Stimulated activated CD8-positive, alpha-beta memory T cell treated with anti-CD3 and anti-CD28 coated beads, Interleukin-15, amount 100 ng/mL, for 4 hours (primary cell): ENCODE measurements at places on chromosomes 4 and X.

DNA sequence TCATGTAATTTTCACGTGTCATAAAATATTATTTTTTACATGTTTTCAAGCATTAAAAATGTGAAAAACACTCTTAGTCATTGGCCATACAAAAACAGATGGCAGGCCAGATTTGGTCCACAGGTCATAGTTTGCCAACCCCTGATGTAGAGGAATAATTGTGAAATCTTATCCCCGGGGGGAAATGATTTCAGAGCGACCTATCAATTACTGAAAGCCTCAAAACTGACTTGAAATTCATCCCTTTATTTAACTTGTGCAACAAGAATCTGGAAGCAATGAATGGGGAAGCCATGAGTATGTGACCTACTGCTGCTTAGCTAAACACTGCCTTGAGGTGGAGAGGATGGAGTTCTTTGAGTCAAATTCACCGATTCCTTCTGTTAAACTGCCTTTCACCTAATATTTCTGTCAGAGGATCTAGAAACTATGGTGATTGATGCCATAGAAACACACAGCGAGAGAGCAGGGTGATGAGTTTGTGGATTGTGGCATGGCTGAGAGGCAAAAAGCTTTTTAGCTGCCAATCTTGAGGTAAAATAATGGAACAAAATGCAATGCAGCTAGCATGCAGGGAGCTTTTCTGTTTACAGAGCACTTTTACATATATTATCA, 30.3 kb upstream of the BRS3 start:
- DNase-seq, result no peak

DNA sequence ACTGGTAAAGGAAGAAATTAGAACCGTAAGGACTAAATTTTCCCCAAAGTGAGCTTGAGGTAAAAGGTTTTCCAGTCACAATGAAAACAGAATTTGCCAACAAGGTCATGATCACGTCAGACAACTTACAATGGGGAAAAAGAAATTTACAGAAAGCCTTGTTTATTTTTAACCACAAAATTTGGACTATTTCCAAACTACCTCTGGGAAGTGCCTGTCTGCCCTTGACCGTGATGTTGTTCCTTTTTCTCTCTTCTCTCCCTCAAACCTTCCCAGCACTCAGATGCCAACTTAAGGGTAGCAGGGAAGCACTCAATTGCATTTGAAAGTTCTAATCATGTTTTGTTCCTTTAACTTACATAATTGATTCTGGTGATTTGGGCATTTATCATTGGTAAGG, 32.5 kb downstream of the MEPE start:
- no peak for DNase-seq

GRCh38 chr4:4415806-4416805, 29.2 kb downstream of the NSG1 start:
- DNase-seq, result no peak

DNA sequence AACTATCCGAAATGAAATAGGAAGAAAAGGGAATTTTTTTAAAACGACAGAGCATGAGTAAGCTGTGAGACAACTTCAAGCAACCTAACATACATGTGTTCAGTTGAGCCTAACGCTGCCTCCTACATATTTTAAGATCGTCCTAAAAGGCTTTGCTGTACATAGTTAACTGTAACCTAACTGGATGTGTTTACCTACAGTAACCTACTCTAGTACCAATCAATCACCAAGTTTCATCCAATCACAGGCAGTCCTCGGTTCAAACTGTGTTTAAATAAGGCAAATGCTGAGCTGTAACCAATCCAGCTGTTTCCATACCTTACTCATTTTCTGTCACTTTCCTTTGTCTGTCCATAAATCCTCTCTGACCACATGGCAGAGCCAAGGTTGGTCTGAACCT, 17.1 kb downstream of the RCHY1 start:
- no peak for DNase-seq

DNA sequence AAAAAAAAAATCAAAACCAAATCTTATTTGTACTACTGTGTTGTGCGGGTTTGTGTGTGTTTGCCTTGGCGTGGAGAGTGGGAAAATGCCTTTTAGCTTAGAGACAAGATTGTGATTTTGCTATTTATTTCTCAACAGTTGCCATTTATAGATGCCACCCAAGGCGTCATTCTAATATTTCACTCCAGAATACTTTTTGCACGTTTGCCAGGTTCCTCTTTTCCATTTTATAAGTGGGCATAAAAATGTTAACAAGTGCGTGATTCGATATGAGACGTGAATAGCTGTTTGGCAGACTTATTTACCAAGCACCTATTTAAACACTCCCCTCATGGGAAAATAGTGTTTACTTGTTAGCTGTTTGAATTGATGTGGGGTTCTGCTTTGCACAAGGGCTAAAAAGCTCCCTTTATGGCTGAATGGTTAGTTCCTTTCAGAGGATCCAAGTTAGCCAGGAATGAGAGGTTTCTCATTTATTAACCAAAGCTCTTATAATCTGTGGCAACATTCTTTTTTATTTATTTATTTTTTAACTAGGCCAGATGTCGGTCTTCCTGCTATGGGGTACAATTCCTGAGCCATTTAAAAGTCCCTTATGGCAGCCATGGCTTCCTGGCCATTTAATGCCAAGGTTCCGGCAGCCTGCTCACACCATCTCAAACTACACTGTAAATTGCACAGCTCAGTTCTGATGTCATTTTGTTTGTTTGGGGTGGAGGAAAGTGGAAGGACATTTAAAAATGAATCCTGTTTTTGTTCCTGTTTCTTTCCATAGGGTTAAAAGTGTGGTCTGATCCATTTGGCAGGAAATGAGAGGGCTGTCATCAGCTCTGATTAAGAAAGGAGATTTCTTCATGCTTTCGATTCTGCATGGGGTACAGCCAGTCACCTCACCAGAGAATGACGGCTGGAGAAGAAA, 14.6 kb downstream of the SMIM20 start:
- DNase-seq, result no peak

- DNase-seq, result no peak
Observed at GRCh38 chr4:145099653-145100052, 1.5 kb downstream of the ABCE1 start.

DNA sequence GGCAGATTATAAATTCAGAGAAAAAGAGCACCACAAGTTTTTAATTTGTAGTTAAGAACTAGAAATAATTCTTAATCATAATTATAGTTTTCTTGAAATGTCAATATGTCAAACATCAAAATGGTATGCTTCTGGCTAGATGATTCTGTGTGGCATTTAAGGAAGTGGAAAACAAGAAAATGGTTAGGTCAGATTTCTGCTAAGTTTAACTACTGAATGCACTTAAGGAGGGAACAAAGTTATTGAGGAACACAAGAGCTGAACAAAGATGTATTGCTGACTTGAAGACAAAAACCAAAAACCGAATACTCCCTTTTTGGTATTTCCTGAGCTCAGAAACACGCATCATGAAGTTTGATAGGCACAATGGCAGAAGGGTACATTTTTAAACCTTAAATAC, 58.7 kb upstream of the GPR34 start:
- DNase-seq, result no peak

- DNase-seq, result no peak
Observed at GRCh38 chrX:2701600-2701999, 10.5 kb downstream of the CD99 start.

- DNase-seq, result no peak
Observed at GRCh38 chr4:113979148-113979904, at the start of gene ARSJ. ARSJ (minus strand) TSS chr4:113979647; CDS start chr4:113978834, 813 bp downstream.

DNA sequence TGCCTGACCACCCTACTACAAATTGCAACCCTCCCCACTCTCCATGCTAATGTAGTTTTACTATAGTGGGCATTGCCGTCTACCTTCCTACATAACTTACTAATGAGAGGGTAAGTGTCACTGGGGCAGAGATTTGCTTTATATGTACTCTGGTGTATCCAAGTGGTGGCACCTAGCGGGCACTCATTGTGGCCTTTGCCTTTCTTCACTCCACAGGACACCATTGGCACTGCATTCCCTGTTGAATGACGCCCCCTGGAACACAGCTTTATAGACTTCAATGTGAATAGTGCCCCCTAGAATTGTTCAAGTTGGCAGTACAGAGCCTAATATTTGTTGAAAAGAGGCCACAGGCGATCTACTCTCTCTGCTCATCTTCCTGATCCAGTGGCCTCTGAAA, 215.8 kb downstream of the MID1IP1 start:
- no peak for DNase-seq

- no peak for DNase-seq
Observed at GRCh38 chrX:87895421-87895820, 377.8 kb downstream of the KLHL4 start.

DNA sequence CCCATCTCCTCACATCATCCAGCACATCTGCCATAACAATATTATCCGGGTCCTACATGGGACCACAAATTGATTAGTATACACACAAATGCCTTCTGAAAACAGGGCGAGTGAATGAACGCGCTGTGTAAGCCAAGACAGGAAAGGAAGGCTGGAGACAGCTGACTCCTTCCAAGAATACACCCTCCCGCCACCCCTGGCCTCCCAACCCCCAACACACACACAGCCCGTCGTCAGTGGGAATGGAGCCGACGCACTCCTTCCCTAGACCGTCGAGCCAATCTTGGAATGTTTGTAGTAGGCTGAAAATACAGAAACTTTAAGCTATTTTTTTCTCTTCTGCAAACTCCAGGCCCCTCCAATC, 319 bp upstream of the MAGEH1 start:
- DNase-seq, result no peak

- DNase-seq, result no peak
Observed at GRCh38 chr4:77044461-77045150, 31.2 kb downstream of the CCNI start.

DNA sequence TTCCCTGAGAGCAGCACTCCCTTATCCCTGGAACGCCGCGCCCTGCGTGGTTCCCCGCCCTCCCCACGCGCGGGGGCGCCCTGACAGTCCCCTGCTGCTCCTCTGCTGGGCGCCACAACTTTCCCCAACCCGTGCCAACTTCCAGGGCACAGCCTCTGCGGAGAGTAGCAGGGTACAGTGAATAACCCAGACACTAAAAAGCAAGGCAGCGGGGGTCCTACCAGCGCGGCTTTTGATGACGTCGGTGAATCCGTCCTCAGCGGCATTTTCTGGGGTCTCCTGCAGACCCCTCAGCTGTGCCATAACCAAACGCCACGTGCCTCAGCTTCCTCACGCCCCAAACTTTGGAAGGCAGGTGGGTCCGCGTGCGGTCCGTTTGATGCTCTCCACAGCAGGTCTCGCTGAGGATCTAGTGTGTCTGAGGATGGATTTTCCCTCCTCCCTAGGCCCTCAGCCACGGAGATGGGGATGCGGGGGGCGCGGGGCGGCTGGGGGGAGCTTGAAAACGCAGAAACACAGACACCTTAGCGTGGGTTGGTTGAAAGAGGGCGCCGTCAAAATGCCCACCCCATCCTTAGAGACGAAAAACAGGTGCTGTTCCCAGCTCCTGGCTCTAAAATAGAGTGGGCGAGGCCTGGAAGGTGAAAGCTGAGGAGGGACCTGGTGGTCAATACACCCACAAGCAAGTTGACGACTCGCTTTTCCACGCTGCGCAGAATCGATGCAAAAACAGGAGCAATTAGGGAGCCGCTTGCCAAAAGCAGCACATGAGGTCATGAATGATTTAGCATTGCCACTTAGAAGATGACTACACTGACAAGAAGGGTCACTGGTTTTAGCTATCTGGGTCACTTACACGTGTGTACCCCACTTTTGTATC, 405.6 kb downstream of the FAM47A start:
- DNase-seq, result no peak

GRCh38 chr4:181507180-181507835, 735.9 kb upstream of the TENM3 start:
- no peak for DNase-seq

GRCh38 chrX:16910376-16910775, 36.1 kb upstream of the REPS2 start:
- no peak for DNase-seq

GRCh38 chr4:185683222-185683621, 128.8 kb downstream of the SORBS2 start:
- DNase-seq, result no peak

GRCh38 chrX:119518371-119518770, 46.8 kb downstream of the STEEP1 start:
- no peak for DNase-seq

DNA sequence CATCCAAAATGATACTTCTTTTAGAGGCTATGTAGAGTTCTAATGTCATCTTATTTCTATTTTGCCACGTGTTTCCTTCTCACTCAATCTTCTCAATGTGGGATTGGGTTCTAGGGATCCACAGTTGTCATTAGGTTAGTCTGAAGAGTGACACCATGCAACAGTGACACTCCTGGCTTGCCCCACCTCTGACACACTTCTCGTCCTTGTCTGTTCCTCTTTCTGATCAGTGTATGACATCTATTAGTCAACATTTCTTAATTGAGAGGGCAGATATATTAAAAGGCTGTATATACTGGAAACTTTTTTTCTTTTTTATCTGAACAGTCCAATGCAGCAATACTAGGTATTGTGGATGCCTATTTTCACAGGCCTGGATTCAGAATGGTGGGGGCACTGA, 67.6 kb upstream of the GYPA start:
- no peak for DNase-seq

DNA sequence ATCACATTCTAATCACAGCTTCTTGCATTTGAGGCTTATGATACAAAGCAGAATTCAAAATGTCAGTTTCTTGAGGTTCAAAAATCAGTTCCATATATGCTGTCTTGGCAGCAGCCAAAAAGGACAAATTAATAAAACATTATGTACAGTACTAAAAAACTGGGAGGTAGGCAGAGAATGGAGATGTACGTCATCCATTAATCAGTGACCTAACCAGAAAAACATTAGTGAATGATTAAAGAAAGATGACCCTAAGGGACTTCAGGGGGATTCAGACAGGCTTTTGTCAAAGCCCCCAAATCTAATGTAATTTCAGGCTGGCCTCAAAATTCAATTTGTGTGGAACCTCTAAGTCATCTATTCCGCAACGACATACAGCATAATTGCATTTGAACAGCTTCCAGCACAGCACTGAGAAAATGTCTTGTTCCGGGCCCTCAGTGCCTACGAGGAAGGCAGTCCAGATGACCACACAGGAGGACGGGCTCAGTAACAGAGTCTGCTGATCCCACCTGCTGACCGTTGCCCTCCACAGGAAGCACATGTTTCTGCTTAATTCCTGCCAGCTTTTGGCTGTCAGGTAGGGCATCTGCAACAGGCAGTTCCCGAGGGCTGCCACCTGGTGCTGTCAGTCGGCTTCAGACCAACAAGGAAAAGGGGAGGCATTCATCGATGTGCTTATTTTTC, 83.8 kb upstream of the HHIP start:
- DNase-seq, result no peak

DNA sequence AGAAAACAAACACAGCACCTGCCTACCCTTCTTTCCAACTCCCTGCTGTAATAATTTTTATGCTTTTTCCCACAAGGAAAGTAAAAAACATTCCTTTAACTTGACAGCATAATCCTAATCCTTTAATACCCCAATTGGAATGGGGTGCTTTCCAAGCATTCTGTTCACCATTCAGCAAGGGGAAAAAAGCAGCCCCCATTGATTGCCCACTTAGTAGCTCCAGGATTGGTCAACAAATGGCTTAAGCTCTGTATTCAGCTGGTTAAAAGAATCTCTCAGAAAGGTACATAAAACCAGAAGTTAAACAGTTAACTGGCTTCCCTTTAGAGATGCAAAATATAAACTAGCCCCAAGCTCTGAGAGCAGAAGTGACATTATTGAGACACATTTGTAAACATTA, 194.8 kb upstream of the ATOH1 start:
- DNase-seq, result no peak

- DNase-seq, result no peak
Observed at GRCh38 chr4:155929833-155930232, 23.8 kb downstream of the CTSO start.
